ENCODE measurements at places on chromosomes 4 and X. TPM values are rescaled to one million over a fixed set of nuclear protein-coding genes. Genes with fewer than 3 reads are reported as not detected.

The BEX5 gene
- total RNA-seq = 8.9 TPM

The RIBC1 gene
- 3.0 TPM for total RNA-seq

The NHS gene
- 7.3 TPM for total RNA-seq

The CRMP1 gene
- total RNA-seq = 64.9 TPM

The GC gene
- 1.0 TPM for total RNA-seq

The SMS gene
- 346 TPM for total RNA-seq

The RHOXF2 gene
- total RNA-seq = not detected

The KCND1 gene
- total RNA-seq = 5.9 TPM

The CDX4 gene
- total RNA-seq = 0.18 TPM

The NCAPG gene
- 37.5 TPM for total RNA-seq

The RBBP7 gene
- 81.5 TPM for total RNA-seq

DNA sequence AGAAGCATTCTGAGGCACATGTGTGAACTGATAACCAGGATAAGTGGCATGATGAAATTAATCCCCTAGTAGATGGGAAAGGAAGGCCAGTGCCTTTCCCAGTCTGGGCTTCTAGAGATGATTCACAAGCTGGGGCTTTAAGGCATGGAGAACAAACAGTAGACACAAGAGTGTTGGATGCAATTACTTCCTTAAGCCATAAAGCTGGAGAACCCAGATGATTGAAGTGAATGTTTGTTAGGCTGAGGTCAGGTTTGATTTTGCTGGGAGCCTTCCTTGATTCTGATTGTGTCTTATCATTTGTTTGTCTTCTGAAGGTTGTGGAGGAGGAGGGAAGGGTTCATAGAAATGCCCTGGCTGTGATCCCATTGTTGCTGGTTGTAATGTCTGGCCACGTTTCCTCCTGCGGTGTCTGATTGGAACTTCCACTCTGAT, 125.2 kb downstream of the NHS start:
- no peaks in the 10 kb centered on the region for H3K4me1 ChIP-seq
- peak overlapping the region; percentile 13 for H3K4me3 ChIP-seq

- no peaks in the 10 kb centered on the region for H3K27me3 ChIP-seq
- H3K36me3 ChIP-seq = no peaks in the 10 kb centered on the region
- no peaks in the 10 kb centered on the region for H3K4me1 ChIP-seq
- H3K27ac ChIP-seq = no peak overlapping the region
These were observed 111.7 kb downstream of the RNF150 start for GRCh38 chr4:141021397-141022110.

- H3K4me3 ChIP-seq = no peak overlapping the region
- no peaks in the 10 kb centered on the region for H3K4me1 ChIP-seq
- no peaks in the 10 kb centered on the region for H3K27me3 ChIP-seq
- H3K36me3 ChIP-seq = no peaks in the 10 kb centered on the region
- no peak overlapping the region for H3K27ac ChIP-seq
These were observed 537.8 kb upstream of the BOD1L1 start for GRCh38 chr4:14165222-14165920.

DNA sequence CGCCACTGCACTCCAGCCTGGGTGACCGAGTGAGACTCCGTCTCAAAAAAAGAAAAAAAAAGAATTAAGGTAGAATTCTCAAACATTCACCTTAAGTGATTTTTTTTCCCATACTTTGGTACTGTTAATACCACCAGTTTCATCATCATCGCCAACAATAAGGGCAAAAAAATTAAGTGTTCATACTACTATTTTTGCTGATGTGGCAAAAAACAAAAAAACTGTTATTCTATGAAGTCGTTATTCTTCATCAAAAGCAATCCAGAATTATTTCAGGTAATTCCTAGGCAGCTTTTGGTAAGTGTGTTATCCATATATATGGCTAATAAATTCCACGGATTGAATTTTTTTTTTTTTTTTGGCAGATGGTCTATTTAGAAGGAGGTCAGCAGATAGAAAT, 85.7 kb downstream of the KCNIP4 start:
- no peak overlapping the region for H3K27ac ChIP-seq
- DNase-seq = no peak
- no peaks in the 10 kb centered on the region for H3K4me1 ChIP-seq
- H3K27me3 ChIP-seq = no peaks in the 10 kb centered on the region
- no peak overlapping the region for H3K4me3 ChIP-seq
- H3K36me3 ChIP-seq = no peaks in the 10 kb centered on the region

GRCh38 chrX:105307762-105308161, 87.3 kb upstream of the TEX13A start:
- no peak for DNase-seq
- H3K27ac ChIP-seq = no peak overlapping the region
- H3K36me3 ChIP-seq = no peaks in the 10 kb centered on the region
- no peaks in the 10 kb centered on the region for H3K4me1 ChIP-seq
- no peak overlapping the region for H3K4me3 ChIP-seq

DNA sequence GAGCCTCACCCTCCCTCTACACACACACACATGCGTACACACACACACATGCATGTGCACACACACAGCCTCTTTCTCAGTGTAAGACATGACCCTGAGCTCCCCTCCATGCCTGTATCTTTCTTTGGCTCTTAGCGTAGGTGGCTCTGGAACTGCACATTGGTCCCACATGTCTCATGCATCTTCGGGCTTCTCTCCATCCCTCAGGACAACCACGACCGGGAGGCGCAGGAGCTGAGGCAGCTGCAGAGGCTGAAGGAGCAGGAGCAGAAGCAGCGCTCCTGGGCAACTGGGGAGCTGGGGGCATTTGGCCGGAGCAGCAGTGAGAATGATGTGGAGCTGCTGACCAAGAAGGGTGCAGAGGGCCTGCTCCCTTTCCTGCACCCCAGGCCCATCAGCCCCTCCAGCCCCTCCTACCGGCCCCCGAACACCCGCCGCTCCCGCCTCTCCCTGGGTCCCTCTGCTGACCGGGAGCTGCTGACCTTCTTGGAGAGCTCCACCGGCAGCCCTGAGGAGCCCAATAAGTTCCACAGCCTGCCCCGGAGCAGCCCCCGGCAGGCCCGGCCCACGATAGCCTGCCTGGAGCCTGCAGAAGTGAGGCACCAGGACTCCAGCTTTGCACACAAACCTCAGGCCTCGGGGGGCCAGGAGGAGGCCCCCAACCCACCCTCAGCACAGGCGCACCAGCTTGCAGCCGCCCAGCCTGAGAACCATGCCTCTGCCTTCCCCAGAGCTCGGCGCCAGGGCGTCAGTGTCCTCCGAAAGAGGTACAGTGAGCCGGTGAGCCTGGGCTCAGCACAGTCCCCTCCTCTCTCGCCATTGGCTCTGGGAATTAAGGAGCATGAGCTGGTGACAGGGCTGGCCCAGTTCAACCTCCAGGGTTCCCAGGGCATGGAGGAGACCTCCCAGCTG, 38.6 kb downstream of the FHDC1 start:
- no peaks in the 10 kb centered on the region for H3K27me3 ChIP-seq
- H3K4me1 ChIP-seq = no peaks in the 10 kb centered on the region
- H3K27ac ChIP-seq = no peak overlapping the region
- no peak for DNase-seq
- H3K4me3 ChIP-seq = no peak overlapping the region

DNA sequence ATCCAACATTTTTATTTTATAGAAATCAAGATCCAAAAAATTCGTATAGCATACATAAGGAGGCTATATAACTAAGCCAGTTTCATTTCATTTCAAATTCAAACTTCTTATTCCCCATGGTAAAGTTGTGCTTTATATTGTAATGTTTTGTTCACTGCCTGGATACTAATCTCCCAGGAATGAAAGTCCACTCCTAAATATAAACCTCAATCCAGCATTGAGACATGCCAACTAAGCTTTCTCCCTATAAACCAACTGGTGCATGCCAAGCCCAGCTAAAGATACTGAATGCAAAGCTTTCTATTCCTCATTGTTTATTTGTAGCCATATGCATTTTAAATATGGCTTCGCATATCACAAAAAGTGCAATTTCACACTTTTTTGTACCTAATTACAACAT, 63.8 kb upstream of the INPP4B start:
- no peak for DNase-seq
- no peak overlapping the region for H3K4me3 ChIP-seq
- H3K27ac ChIP-seq = no peak overlapping the region
- H3K27me3 ChIP-seq = no peaks in the 10 kb centered on the region
- no peaks in the 10 kb centered on the region for H3K36me3 ChIP-seq
- no peaks in the 10 kb centered on the region for H3K4me1 ChIP-seq

DNA sequence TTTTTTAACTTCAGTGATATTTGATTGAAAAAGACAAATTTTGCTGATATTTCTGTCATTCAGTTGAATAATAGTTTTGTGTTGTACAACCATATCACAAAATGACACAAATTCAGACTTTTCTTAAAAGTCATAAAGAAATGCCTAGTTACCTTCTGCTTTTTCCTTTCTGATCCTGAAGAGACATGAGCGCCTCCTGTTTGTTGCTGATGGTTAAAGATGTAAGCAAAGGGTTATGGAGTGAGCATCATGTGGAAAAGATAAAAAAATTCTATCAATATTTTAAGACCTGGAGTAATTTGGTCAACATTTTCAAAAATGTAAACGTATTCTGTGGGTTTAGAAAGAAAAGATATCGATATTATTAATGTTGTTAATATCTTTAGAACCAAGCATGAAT, 669.9 kb upstream of the NR3C2 start:
- no peak overlapping the region for H3K4me3 ChIP-seq
- no peak for DNase-seq
- H3K4me1 ChIP-seq = no peaks in the 10 kb centered on the region
- no peaks in the 10 kb centered on the region for H3K27me3 ChIP-seq
- no peaks in the 10 kb centered on the region for H3K36me3 ChIP-seq

- no peaks in the 10 kb centered on the region for H3K4me1 ChIP-seq
- no peak overlapping the region for H3K4me3 ChIP-seq
- no peak overlapping the region for H3K27ac ChIP-seq
- H3K27me3 ChIP-seq = no peaks in the 10 kb centered on the region
- H3K36me3 ChIP-seq = no peaks in the 10 kb centered on the region
These were observed 272.3 kb upstream of the DIPK2B start for GRCh38 chrX:45472968-45473367.

DNA sequence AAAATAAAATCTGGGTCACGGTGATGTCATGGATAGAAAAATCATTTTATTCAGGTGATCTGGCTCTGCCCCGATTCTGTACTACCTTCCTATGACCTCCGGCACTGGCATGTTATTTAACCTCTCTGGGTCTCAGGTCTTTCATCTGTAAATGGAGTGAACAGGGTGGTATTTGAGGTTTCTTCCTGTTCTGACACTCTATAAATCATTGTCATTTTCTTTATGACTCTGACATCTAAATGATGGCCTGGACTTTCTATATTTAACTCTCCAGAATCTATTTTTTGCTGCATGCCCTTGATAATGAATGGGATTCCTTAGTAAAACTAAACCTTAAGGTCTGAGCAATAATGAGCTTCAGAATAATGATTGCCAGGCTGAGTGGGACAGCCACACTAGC, 422.0 kb upstream of the CNKSR2 start:
- H3K36me3 ChIP-seq = no peaks in the 10 kb centered on the region
- H3K4me1 ChIP-seq = no peaks in the 10 kb centered on the region
- H3K4me3 ChIP-seq = no peak overlapping the region
- no peak overlapping the region for H3K27ac ChIP-seq

DNA sequence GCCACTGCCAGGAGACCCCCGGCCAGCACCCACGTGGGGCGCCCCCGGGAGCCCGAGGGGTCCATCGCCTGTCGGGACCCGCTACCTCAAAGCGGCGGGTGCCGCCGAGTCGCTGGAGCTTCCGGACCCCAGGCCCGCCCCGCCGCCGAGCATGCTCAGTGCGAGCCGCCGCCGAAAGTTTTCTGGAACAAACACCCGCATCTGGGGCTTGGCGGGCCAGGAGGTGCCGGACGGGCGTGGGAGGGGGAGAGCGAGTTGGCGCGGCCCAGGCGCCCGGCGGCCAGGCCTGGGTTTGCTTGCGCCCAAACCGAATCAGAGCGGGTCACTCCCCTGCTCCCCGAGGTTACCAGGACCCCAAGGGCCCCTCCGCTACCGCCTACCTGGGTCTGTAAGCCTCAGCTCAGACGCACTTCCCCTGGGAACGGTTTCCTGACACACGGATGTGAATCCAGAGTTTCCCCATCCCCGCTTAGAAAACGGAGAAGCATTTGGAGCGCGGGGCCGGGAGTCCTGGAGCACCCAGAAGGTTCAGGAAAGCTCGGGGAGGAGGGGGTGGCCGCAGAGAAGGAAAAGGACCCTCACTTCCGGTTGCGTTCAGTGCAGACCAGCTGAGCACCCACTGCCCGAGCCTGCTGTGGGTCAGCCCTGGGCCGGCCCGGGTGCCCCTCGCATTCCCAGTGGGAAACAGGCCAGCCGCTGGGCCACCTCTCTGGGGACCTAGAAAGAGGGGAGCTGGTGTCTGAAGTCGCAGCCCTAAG, at the start of gene EVC2:
EVC2 (minus strand) TSS at position 111 of the 758 bp plus-strand sequence; CDS start at position 65, 46 bp downstream.
- peak; percentile 88 for DNase-seq
- H3K27me3 ChIP-seq = peaks cover 33% of the 10 kb centered on the region
- no peaks in the 10 kb centered on the region for H3K36me3 ChIP-seq
- H3K4me1 ChIP-seq = no peaks in the 10 kb centered on the region
- peak within 1 kb of the TSS; percentile 78 for H3K4me3 ChIP-seq

GRCh38 chr4:107624024-107624423, 96.0 kb downstream of the PAPSS1 start:
- H3K27me3 ChIP-seq = no peaks in the 10 kb centered on the region
- H3K27ac ChIP-seq = no peak overlapping the region
- no peaks in the 10 kb centered on the region for H3K4me1 ChIP-seq
- no peak for DNase-seq

DNA sequence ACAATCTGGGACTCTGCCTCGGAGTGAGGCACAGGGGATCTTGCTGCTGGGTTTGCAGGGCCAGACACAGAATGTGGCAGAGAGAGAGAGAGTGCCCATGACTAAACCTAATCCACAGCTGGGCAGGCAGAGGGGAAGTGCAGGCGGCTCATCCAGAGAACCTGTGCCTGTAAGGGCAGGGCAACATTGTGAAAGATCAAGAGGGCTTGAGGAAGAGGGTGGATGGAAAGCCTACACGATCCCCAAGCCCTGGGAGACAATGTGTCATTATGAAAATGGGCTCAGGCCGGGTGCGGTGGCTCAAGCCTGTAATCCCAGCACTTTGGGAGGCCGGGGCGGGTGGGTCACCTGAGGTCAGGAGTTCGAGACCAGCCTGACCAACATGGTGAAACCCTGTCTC, 40.6 kb upstream of the TENM3 start:
- H3K4me3 ChIP-seq = no peak overlapping the region
- no peak for DNase-seq
- peaks cover 4% of the 10 kb centered on the region for H3K4me1 ChIP-seq
- no peaks in the 10 kb centered on the region for H3K27me3 ChIP-seq

GRCh38 chr4:78720994-78721677, 55.0 kb upstream of the BMP2K start:
- H3K4me3 ChIP-seq = no peak overlapping the region
- no peaks in the 10 kb centered on the region for H3K27me3 ChIP-seq
- DNase-seq = no peak
- H3K4me1 ChIP-seq = peaks cover 8% of the 10 kb centered on the region
- no peaks in the 10 kb centered on the region for H3K36me3 ChIP-seq

Data from endodermal cell (in vitro differentiated cells).